ENCODE measurements at places on chromosomes 6 and 20. TPM values are rescaled to one million over a fixed set of nuclear protein-coding genes. Genes with fewer than 3 reads are reported as not detected.

Gene TPBG
- 2.6 TPM for total RNA-seq

Gene GPR63
- 1.0 TPM for total RNA-seq

Gene IL17F
- total RNA-seq, result not detected

DNA sequence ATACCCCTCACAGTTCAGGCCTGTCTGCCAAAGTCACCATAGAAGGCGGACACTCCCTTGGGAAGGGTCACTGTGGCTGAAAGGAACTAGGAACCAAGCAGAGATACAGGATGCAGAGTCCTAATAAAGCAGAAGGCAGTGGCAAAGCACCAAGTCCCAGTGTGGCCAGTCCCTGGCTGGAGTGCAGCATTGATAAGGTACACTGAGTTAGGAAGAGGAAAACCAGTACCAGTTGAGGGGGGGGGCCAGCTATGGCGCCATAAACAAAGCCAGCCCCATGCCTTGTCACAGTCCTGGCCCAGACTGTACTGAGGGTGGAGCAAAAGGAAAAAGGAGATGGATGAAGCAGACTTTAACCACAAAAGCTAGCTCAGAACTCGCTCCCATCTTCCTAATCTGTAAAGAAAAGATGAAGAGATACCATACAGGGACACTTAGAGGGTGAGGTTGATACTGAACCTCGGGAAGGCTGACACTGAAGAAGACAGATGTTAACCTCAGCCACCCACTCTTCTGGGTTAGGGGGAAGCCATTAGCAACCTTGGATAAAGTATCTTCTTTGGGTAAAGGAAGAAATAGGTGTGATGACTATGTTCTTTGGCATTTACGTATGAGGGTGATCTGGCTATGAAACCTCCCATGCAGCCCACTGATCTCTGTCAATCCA lies 7.8 kb downstream of the ABHD12 start:
- DNase-seq, result peak; percentile 36

GRCh38 chr6:106197441-106197840 lies 111.3 kb downstream of the PRDM1 start:
- no peak for DNase-seq

GRCh38 chr6:24923885-24924401 lies 11.8 kb downstream of the RIPOR2 start:
- DNase-seq, result no peak

- DNase-seq, result no peak
These were observed 701.1 kb downstream of the UTRN start for GRCh38 chr6:144986271-144986670.
